LoVo (cell line): ENCODE measurements at places on chromosomes 1 and 21.

DNA sequence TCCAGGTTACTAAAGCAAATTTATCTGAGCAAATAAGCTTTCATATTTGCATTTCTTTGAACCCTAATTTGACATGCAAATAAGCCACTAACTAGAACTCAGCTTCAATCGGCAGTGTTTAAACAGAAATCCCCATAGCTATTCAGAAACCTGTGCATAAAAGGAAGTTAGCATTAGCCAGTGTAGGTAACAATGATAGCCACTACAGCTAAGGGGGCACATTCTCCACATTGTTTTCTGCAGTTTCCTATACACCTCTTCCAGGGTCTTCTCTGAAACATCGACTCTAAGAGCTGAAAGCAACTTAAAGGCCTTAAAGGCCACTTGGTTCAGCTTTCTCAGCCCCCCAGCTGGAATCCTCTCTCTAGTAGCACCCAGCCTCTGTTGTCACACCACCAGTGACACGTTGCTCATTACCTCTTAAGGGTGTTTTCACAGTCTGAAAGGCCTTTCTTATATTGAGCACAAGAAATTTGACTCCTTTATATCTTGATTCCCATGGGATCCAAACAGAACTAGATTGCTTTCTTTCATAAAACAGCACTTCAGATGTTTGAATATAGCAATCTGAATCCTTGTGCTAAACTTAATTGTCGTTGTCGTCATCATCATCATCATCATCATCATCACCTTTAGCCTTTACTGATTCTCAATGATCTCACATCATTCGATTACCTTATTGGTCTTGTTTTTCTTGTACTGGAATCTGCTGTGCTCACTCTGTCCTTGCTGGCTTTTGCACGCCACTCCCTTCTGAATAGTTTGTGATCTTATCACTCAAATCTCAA, 93.9 kb upstream of the DAB1 start:
- no peak for DNase-seq

GRCh38 chr1:17912491-17912890, 157.4 kb downstream of the ACTL8 start:
- DNase-seq = no peak

DNA sequence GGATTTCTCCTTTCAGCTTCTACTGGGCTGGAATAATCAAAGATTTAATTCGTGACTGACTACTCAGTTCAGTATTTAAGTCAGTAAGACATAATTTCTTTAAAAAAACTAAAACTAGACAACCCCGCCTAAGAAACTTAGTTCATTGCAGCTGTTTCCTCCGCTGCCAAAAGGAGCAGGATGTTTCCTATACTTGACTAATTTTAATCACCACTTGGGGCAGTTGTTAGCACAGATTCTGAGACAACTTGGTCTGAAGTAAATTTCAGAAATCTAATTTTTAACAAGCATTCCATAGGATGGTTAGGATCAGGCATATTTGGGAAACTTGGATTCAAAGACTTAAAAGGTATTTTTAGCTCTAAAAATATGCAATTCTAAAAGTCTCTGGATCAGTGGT, 34.0 kb downstream of the EPRS1 start:
- DNase-seq = no peak

DNA sequence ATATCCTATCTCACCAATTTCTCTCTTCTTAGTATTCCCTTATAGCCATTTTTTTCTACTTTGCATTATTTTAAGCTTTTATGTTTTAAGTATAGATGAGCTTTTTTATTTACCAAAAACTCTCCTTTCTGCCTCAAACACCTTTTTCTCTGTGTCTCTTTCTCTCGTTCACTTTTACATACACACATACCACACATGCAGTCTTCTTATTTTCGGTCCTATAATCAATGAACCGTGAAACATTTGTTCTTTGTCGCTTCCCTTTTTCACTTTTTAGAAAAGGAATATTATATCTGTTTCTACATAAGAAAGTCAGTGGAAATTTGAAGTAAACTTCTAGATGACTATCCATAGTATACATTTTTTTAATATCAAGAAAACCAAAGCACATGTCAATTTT, 183.2 kb downstream of the MRPL39 start:
- DNase-seq = no peak

GRCh38 chr1:108881369-108881768, 4.6 kb downstream of the GPSM2 start:
- DNase-seq = no peak

DNA sequence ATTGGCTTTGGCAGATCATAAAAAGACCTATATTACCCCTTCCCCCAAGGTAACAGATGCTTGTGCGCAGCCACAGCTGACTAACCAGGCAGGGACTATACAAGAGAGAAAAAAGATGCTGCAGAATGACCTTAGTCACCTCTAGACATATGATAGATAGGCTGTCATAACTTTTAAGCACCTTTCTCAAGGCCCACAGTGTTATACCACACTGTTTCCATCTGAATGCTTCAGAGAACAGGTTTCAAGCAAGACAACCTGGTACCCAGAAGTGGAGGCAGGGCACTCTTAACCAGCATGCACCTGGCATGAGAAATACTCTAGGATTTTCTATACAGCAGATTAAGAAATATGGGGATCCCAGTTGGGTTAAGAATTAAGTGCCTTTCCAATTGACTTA, 12.8 kb upstream of the OVAAL start:
- no peak for DNase-seq

DNA sequence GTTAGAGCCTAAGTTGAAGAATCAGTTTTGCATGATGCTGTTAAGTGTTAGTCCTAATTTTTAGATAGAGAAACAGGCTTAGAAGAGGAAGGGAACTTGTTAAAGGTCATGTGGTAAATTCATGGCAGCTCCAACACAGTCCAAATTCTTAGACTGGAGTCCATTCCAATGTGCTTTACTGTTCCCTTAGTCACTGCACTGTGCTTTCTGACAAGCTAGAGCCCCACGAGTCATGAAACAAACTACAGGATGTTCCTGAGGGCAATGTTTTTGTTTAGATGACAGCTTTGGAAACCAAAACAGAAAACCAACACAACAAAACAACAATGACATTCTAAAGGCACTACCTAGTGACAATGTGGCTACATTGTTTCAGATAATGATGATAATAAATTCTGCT, 23.1 kb upstream of the RGS4 start:
- no peak for DNase-seq

- DNase-seq = peak; percentile 32
Measured at GRCh38 chr1:171460018-171460620, 25.2 kb upstream of the PRRC2C start.

DNA sequence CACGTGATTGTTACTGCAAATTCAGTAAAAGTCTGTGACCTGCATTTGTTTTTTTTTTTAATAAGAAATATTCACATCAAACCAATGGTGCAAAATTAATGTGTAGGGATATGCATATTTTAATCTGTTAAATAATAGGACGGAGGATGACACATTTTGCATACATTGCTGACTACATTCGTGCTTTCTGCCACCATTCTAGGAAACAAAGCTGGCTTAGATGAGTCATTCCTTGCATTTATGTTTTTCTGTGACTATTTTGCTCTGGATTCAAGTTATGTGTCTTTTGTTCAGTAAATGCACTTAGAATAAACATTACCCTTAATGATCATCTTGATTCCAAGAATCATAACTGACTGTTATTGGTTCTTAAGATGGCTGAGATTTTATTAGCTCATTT, 23.9 kb upstream of the CYYR1 start:
- no peak for DNase-seq

DNA sequence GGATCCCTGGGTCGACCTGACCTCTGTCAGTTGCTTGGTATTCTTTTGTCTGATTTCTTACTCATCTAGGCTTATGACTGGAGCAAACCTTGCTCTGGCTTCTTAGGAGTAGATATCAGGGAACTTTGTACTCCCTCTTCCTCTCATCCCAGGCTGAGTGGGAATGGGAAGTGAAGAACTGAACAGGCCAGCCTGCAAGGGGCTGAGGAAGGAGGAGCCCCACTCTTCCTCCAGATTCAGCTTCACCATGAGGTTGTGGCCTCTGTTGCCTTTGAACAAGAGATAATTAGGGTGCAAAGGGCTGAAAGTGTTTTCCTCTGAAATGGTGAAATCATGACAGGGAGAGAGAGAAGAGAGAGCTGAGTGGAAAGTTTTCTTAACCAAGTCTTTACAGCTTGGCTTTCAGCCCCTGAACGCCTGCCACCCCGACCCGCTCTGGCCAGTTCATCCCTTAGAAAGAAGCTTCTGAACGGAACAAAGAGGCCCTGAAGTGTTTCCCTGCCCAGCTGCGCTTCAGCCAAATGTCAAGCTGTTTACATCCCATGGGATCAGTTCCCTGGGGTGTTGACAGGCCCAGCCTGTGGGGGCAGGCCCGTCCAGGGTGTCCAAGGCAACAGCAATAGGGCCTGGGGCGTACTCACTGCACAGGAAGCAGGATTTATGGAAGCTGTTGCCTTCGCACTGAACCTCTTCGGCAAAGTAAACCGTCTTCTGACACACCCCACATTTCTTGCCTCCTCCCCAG, 11.2 kb downstream of the CSRP1 start:
- DNase-seq = no peak

- no peak for DNase-seq
Measured at GRCh38 chr1:151037032-151037431, 646 bp downstream of the BNIPL start.

DNA sequence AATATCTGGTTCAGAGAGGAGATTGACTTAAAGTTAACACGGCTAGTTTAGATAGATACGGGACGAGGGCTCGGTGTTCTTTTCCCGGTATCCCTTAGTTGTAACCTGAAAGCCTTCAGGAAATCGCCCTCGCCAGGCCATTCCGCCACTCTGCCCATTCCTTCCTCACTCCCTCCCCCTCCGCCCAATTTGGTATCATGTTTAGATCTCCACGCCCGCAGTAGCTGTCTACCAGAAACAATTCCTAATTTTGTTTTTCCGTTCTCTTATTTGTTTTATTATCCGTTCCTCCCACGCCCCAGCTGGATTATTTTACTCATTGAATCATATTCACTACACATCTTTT, 685 bp upstream of the VAMP4 start:
- peak; percentile 49 for DNase-seq

- DNase-seq = no peak
Measured at GRCh38 chr21:35933466-35933865, 126.9 kb downstream of the SETD4 start.

- no peak for DNase-seq
Measured at GRCh38 chr1:155124503-155125463, 2.9 kb upstream of the EFNA1 start.

GRCh38 chr1:53693339-53693738, 45.6 kb downstream of the GLIS1 start:
- DNase-seq = no peak

DNA sequence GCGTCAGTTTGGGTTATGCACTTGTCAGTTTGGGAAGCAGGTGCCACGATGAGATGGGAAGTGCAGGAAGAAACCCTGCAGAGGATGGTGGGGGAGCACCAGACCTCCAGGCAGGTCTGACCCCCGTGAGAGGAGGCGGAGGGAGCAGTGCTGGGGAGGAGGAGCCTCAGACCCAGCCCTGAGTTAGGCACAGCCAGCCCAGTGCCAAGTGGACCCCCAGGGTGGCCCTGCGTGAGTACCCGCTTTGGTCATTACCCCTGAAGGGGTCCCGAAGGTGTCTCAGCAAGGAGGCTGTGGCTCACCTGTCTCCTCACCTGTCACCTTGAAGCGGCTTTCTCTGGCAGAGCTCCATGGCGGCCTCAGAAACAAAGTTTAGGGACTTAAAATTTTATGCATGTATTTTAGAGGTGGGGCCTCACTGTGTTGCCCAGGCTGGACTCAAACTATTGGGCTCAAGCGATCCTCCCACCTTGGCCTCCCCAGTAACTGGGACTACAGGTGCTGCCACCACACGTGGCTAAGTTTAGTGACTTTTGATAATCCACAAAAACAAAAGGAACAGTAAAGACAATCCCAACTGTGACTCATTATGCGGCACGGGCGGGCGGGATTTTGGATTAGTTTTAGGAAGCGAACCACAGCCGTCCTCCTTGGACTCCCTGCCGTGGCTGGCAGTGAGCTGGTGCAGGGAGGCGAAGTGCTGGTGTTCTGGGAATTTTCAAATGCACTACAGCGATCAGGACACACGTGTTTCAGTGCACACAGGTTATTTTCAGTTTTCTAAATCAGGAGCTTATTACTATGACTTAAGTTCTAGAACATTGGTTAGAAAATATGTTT, 4.7 kb downstream of the AGPAT3 start:
- no peak for DNase-seq

DNA sequence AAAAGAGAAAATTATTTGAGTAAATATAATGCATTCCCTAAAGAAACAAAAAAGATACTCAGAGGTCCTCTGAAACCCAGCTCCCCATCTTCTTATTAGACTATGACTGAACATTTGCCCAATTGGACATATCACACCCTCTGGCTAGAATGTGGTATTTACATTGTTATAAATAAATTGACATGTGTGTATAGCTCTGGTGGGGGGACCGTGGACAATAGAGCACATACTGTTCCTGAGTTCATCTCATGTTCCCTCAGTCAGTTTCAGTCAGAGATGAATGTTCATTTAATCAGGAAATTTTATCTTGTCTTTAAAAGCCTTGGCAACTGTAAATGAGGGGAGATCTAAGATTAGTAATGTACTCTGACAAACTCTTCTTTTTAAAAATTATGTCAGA, 459.3 kb upstream of the ADAMTS5 start:
- DNase-seq = no peak

GRCh38 chr1:48789903-48790302, 13.2 kb upstream of the BEND5 start:
- DNase-seq = no peak

DNA sequence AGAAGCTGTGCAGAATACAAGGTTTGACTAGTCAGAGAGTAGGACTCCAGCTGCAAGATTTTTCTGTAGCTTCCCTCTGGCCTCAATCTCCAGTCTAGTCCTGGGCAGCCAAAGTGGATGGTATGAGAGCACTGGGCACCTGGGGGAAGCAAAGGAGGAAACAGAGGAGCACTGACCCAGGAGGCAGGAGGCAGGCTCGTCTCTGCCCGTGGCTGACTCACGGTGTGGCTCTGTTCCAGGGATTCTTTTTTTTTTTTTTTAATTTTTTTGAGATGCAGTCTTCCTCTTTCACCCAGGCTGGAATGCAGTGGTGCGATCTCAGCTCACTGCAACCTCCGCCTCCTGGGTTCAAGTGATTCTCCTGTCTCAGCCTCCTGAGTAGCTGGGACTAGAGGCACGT, 4.1 kb upstream of the NPPB start:
- peak; percentile 36 for DNase-seq

GRCh38 chr1:44110916-44111315, 7.7 kb upstream of the KLF17 start:
- DNase-seq = no peak

DNA sequence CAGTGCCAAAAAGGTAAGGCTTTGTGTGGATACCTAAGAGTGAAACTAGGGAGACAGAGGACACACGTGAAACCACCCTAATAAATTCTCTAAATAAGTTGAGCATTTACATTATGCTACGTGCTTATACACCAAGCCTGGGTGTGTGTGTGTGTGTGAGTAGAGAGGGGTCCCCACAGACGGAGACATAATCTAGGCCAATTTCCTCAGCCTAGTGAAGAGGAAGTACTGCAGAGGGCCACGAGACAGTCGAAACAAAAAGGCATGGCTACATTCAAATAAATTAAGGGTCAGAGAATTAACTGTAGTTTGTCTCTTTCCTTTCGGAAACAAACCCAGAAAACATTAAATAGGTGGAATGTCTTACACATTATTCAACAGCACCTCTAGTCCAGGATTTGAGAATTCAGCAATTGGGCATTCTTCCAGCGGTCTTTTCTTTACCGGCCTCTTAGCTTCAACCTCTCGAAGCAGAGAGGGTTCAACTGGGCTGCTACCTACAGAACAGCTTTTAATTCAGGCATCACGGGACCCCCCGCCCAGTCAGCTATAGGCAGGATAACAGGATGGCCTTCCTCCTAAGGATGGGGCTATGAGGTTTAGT, 75.0 kb downstream of the DESI2 start:
- DNase-seq = no peak

- peak; percentile 68 for DNase-seq
Measured at GRCh38 chr1:33220676-33221384, 35.5 kb upstream of the ZNF362 start.

- DNase-seq = no peak
Measured at GRCh38 chr1:41394369-41394744, 33.1 kb downstream of the FOXO6 start.
